ENCODE measurements at places on chromosomes 6 and 20. TPM values are rescaled to one million over a fixed set of nuclear protein-coding genes. Genes with fewer than 3 reads are reported as not detected.

Gene CCM2L
- not detected for total RNA-seq

Gene NKX2-2
- total RNA-seq, result not detected

Gene OTOR
- not detected for total RNA-seq

Gene CAP2
- total RNA-seq, result not detected

Gene KCNQ5
- total RNA-seq, result 7.8 TPM

Gene PGBD1
- 3.9 TPM for total RNA-seq

Gene SLC9A8
- total RNA-seq, result 16.3 TPM

Gene AARS2
- total RNA-seq, result 21.1 TPM

Gene MAP7
- 0.29 TPM for total RNA-seq

Gene ZC2HC1B
- total RNA-seq, result not detected

Gene SLC22A16
- not detected for total RNA-seq
